ENCODE measurements at places on chromosomes 16 and 17. TPM values are rescaled to one million over a fixed set of nuclear protein-coding genes. Genes with fewer than 3 reads are reported as not detected.

Gene CD300H
- total RNA-seq, result not detected

Gene RBFOX1
- not detected for total RNA-seq

Gene ABCA6
- 2.2 TPM for total RNA-seq

Gene C17orf78
- not detected for total RNA-seq

Gene ZNF286A
- 25.4 TPM for total RNA-seq

Gene NETO2
- total RNA-seq, result 19.7 TPM

Gene SNRNP25
- 27.1 TPM for total RNA-seq

Gene FBXL16
- total RNA-seq, result under 0.01 TPM

Gene CRISPLD2
- 0.13 TPM for total RNA-seq

Gene MAP3K14
- 1.4 TPM for total RNA-seq
